ENCODE measurements at places on chromosomes 11 and 22. TPM values are rescaled to one million over a fixed set of nuclear protein-coding genes. Genes with fewer than 3 reads are reported as not detected.

The MMP11 gene
- polyA plus RNA-seq, result 0.43 TPM

The UCP3 gene
- 1.9 TPM for polyA plus RNA-seq

- H3K4me3 ChIP-seq, result no peak overlapping the region
- no peak for DNase-seq
- H3K36me3 ChIP-seq, result no peaks in the 10 kb centered on the region
Observed at GRCh38 chr11:102809971-102810370, 12.0 kb upstream of the MMP1 start.

DNA sequence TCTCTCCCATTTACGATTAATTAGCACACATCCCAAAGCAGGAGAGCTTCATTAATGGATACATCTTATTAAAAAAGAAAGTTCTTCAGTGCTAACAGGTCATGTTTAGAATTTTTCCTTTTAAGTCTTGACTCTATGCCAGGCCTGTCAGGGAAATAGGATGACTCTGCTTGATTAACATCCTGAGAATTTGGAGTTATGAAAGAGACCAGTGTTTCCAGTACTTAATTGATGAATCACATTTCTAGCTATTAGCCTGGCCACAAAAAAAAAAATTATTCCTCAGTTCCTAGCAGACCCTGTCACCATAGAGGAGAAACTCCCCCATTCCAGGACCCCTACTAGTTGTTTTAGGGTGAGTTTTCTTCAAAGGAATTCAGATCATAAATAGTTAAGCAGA is 23.6 kb upstream of the ME3 start:
- no peak overlapping the region for H3K4me3 ChIP-seq
- H3K4me1 ChIP-seq, result peaks cover 38% of the 10 kb centered on the region
- no peaks in the 10 kb centered on the region for H3K27me3 ChIP-seq
- H3K36me3 ChIP-seq, result no peaks in the 10 kb centered on the region

DNA sequence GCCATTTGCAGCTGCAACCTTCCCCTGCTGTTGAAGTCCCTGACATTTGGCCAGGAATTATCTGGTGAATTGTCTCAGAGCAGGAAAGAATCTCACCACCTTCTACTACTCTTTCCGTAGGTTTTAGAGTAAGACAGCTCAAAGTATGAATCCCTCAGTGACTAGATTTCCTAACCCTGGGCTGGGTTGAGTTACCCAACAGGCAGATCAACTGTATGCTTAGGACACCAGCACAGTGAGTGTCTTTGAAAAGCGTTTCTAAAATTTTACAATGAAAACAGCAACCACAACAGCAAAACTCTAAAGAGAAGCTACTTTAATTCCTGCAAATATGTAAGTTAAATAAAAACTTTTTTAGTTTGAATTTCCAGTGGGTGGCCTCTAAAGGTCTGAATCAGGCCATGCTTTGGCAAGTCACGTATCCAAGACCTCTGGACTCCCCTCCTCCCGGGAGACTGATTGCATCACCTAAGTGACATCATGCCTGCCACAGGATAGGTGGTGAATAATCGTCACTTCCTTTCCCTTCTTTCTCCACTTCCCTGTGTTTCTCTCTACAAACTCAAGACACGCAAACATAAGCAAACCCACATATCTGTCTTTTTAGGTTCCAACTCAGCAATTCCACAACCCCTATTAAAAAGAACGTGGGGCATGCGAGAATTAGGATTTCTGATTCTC is 7.8 kb downstream of the OR8B12 start:
- H3K27me3 ChIP-seq, result no peaks in the 10 kb centered on the region
- no peak overlapping the region for H3K27ac ChIP-seq
- no peaks in the 10 kb centered on the region for H3K36me3 ChIP-seq

DNA sequence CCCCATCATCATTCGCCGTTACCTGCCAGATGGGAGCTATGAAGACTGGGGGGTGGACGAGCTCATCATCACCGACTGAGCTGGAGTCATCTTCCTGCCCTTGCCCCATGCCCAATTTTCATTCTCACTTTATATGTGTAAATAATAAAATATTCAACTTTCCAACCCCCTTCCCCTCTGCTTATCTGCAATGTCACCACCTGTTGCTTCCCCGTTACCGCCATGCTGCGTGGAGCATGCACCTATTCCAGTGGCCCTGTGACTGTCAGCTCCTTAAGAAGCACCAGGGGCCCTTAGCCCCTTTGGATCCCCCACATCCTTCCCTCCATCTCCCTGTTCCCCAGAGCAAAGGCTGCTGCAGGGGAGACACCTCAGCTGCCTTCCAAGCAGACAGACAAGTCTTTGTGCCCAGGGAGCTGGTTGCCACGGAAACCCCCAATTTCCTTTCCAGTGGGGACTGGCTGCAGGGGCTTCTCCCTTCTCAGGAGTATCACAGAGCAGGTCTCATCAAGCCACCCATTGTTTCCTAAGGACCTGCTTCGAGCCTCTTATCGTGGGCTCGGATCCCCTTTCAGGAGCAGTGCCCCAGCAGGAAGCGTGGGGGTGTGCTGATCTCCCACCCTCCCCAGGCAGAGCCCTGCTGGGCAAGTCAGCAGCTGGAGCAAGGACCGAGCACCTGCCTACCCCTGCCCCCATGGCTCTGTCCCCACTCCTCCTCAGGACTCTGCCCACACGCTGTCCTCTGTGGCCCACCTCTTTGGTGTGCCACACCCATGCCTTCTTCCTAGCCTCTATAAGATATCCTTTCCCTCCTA is 14.3 kb downstream of the POLR2F start:
- no peak overlapping the region for H3K4me3 ChIP-seq
- no peak overlapping the region for H3K27ac ChIP-seq
- H3K27me3 ChIP-seq, result no peaks in the 10 kb centered on the region
- no peak for DNase-seq
- H3K36me3 ChIP-seq, result peaks cover 17% of the 10 kb centered on the region

- peaks cover 9% of the 10 kb centered on the region for H3K4me1 ChIP-seq
- peak; percentile 42 for DNase-seq
- H3K27ac ChIP-seq, result no peak overlapping the region
- no peak overlapping the region for H3K4me3 ChIP-seq
- no peaks in the 10 kb centered on the region for H3K27me3 ChIP-seq
- no peaks in the 10 kb centered on the region for H3K36me3 ChIP-seq
Observed at GRCh38 chr11:96196181-96196662, 146.8 kb downstream of the MAML2 start.

Measured in lung (tissue), 17 donors.